ENCODE measurements at places on chromosomes 3 and 15.

DNA sequence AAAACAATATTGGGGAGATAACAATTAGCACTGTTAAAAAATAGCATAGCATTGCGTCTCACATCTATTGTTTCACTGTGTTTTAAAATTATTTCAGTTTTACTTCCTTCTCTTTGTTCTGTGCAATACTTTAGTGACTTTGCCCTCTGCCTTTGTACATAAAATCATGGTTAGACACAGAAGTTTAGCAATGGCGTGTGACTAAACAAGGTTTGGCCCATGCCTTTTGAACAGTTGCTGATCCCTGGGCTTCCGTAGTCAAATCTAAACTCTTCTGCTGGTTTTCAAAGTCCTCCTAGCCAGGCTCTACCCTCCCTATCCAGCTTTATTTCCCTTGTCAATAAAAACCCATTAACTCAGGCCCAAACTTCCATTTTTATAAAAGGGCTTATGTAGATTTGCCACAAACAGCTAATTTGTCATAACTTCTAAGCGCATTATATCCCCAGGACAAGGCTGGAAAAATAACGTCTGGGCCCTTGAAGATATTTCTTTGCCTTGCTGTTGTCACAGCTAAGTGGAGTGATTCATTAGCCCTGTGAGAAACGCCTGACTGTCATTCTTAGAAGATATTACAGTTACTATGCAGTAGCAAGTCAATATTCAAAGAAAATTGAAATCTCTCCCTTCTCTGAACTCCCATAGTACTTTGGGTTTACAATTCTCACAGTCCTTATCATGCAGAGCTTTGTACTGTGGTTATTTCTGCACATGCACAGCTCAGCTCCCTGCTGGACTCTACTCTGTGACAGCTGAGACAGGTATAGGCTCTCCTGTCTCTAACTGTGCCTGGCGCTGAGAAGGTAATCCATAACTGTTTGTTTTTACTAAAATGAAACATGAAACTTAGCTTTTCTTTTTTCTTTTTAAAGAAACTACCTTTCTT is 123.4 kb upstream of the SLC24A5 start:
- DNase-seq, result no peak

GRCh38 chr3:149566292-149566975 is 91.4 kb downstream of the WWTR1 start:
- no peak for DNase-seq

- no peak for DNase-seq
Observed at GRCh38 chr3:2504912-2505311, 406.2 kb downstream of the CNTN4 start.

DNA sequence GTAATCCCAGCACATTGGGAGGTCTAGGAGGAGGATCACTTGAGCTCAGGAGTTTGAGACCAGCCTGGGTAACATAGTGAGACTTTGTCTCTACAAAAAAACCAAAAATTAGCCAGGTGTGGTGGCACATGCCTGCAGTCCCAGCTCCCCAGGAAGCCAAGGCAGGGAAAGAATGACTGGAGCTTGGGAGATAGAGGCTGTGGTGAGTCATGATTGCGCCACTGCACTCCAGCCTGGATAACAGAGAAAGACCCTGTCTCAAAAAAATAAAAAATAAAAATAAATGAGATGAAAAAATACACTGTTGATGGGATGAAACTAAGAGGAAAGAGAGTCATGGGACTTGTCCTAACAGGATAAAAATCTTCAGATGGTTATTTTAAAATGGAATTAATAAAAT is 137.6 kb downstream of the IMPG2 start:
- peak; percentile 64 for DNase-seq

- peak; percentile 39 for DNase-seq
Observed at GRCh38 chr15:99645951-99646350, 80.2 kb downstream of the MEF2A start.

DNA sequence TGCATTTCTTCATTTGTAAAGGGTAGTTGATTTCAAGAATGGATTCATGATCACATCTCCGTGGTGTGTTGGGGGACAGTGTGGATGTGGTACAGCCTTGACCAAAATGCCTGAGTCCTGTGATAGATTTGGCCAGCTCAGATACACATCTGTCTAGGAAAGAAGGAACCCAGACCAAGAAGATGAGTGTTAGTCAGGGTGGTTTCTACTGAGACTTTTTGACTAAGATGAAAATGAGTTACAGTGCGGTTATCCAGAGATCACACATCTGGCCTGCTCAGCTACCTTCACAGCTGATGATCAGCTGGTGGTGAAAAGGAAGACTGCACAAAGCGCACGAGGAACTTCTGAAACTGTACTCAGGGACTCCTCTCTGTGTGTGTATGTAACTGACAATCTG is 68.0 kb downstream of the FNDC3B start:
- DNase-seq, result no peak

DNA sequence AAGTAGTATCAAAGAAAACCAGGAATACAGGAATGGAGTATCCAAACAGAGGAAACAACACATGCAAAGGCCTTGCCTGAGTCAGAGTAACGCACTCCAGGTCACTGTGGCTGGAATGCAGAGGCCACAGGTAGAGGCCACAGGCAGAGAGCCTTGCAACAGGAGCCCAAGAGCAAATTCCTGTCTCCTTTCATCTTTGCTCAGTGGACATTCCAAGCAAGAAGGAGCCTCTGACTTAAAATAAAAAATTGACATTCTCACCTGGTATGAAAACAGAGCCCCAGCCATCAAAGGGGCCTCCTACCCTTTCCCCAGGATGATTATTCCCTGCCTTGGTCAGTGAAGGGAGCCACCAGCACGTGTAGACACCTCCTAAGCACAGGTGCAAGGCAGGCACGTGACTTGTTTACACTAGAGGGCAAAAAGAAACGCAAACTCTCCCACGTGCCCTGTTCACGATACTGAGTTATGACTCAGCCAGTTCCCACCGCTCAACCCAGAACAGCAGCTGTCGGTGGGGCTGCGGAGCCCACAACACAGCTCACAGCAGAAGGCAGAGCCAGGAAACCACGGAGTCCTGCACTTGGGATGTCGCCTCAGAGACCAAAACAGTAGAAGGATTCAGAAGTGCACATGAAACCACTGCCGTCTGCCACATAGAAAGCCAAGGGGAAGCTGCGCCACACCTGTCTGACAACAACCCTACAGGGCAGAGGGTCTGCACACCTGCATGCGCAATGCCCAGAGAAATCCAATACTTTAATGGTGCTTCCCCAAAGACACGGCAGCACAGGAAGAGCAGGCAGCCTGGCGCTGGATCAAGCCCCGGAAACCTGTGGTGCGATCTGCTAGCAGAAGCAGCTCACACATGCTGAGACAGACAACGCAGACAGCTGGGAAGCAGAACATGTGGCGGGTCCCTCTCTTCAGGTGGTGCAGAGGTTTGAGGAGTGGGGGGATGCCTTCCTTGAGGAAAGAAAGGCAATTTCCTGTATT is 52.1 kb downstream of the ITGB5 start:
- DNase-seq, result peak; percentile 57

DNA sequence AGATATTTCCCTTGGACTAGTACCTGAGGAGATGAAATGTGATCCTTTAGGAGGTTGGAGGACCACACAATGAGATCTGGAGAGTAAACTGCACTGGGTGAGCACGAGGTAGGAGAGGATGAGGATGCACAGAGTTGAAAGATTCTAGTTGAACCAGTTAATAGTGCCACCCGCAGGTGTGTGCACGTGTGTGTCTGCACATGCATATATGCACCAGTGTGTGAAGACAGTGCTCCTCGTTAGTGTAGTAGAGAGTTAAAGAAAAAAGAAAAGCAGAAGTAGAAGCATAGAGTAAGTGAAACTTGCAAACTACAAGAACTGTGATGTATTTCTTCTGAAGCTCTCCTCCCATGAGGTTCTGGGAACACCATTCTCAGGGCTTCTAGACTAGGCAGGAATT is 8.4 kb downstream of the MED12L start:
- no peak for DNase-seq

DNA sequence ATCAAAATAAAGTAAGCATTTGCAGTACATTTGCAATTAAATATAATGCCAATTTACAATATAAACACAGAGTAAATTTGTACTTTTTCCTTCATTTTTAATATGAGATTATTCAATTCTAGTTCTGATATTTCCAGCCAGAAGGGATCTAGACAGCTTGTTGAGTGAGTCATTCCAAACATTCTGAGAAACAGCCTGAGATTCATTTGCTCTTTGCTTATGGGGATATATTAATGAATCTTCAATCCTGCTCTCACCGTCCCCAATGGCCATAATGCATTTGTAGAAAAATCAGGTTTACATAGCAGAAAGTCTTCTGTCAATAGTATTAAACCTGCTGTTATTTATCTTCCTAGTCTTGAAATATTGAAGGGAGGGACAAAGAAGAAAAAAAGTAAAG is 554.2 kb downstream of the TUSC7 start:
- no peak for DNase-seq

- DNase-seq, result no peak
Observed at GRCh38 chr3:123026565-123027291, 835 bp downstream of the SEMA5B start.

GRCh38 chr3:7144697-7145308 is 283.9 kb downstream of the GRM7 start:
- peak; percentile 12 for DNase-seq

DNA sequence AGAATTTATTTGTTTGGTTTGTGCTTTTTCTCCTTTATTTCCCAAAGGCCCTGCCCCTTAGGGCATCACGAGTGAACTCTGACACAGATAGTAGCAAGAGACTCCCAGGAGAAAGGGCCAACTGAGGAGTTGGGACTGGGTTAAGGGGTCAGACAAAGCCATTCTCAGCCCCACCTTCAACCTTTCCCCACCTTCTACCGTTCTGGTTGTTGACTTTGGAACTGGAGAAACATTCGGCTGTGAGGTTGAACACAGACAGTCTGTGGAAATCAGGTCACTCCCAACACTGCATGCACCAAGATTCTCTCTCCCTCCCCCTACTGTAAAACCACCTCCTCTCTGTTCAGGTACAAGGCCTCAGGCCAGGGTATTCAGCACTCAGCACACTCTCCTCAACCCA is 3.9 kb upstream of the BDH1 start:
- no peak for DNase-seq

- no peak for DNase-seq
Observed at GRCh38 chr3:4711680-4711992, 218.5 kb downstream of the ITPR1 start.

DNA sequence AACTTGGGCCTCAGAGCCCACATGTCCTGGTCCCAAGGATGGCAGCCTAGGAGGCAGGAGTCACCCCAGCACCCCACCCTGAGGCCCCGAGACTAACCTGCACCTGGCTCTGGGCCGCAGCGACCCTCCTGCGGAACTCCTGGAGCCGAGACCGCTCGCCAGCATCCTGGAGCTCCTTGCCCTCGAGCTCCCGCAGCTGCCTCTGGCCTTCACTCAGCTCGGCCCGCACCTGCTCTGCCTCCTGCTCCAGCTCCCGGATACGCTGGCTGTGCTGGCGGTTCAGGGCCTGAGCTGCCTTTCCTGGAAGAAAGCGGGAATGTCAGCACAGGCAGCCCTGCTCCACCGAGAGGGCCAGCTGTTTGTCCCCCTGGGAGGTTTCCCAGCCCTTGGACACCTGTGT is 13.2 kb downstream of the KIF7 start:
- no peak for DNase-seq

- no peak for DNase-seq
Observed at GRCh38 chr3:197027151-197027895, 2.3 kb downstream of the MELTF start.

GRCh38 chr15:68365770-68366169 is 66.2 kb downstream of the ITGA11 start:
- DNase-seq, result no peak

DNA sequence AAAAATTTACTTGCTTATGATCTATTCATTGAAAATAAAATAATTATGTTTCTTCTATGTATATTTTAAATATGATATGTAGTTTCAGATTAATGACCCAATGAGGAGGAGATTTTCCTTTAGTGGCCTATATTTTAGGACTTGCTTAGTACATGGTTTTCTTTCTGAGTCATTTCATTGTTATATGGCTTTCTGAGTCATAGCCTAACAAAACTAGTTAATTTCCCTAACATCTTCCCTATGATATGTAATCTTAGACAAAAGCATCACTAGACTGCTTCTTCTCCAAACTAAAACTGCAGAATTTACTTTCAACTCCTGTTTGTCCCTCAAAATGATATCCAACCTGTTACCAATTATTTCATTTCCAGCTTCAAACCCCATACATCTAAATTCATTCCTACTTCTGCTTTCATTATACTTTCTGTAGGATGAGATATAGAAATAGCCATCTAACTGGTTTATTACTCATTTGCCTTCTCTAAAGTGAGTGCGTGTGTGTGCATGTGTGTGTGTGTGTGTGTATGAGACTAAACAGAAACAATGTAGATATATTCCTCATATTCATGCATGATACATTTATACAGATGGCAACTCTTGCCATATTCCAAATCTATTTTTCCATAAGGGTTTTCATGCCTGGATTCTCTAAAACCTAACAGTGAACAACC is 915.0 kb upstream of the GBE1 start:
- peak; percentile 71 for DNase-seq

- no peak for DNase-seq
Observed at GRCh38 chr3:180332608-180333007, 269.4 kb upstream of the TTC14 start.

GRCh38 chr15:25368850-25369249 is 70.0 kb downstream of the UBE3A start:
- no peak for DNase-seq

- no peak for DNase-seq
Observed at GRCh38 chr3:135618123-135618522, 347.4 kb upstream of the PPP2R3A start.

GRCh38 chr3:132749786-132750185 is 27.6 kb upstream of the NPHP3 start:
- DNase-seq, result no peak

DNA sequence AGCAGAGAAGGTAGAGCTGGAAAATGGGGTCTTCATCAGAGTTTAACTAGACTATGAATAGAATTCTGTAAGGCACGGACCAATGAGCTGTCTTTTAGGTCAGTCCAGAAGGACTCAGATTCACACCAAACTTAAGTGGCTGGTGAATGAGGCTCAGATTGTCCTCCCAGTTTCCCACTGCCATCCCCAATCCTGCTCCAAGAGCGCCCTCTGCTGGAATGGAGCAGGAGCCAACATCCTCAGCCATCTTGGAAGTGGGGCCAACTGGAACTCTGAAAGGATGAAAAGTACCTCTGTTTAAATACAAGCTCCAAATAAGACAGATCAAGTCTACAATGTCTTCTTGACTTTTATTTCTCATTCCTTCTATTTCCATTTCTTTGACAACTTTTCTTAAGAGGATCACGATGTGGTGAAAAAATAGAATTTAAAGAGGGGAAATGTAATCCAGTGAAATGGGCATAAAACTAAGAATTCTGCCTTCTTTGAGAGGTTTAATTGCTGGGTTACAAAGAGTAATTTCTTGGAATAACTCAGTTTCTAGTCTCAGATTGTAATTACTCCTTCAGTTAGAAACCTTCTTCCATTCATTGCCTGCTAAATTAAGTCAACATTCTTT is 217.1 kb upstream of the TPRG1 start:
- peak; percentile 70 for DNase-seq

Measured in bronchial epithelial cell (primary cell).